ENCODE measurements at places on chromosomes 1 and 21.
A peak's percentile ranks its signal among the peaks of the same experiment; 100 is the strongest.

- no peak for DNase-seq
Measured at GRCh38 chr1:211126622-211127021, 7.3 kb downstream of the KCNH1 start.

DNA sequence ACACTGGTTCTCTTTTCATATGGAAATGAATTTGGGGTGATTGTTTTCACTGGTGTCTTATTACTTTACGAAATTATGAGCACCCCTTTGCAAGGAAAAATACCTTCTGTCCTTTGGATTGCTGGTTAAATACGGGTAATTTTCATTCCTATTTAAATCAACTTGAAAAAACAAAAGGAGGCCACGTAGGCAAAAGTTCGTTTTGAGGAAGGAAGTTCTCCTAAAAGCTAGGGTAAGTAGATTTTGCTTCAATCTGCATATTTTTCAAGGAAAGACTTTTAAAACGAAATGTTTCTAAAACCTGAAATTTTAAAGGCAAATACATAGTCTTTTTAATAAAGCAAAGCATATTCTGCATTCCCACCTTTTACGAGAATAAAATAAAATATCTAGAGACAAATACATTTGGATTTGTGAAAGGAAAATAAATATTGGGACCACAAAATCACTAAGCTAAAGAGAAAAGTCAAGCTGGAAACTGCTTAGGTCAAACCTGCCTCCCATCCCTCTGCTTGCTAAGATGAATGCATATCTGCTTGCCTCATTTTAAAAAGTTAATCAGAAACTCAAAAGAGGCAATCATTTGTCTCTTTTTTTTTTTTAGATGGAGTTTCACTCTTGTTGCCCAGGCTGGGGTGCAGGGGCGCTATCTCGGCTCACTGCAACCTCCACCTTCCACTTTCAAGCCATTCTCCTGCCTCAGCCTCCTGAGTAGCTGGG is 70.9 kb upstream of the ETS2 start:
- DNase-seq = no peak

- no peak for DNase-seq
Measured at GRCh38 chr1:44260792-44261170, 47.5 kb downstream of the DMAP1 start.

DNA sequence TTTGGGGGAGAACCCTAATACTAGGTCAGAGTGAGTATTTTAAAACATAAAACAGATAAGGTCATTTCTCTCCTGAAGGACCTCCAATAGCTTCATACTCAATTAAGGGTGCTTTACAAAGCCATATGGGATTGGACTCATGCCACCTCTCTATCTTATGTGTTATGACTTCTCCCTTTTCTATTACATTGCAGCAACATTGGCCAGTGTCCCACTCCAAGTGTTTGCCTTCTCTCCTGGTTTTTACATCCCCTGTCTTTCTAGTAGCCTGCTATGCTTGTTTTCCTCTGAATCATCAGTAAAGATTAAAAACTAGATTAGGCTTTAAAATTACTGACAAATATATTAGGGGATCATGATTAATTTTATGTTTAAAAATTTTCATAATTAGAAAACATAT is 66.6 kb downstream of the SCMH1 start:
- peak; percentile 42 for DNase-seq

DNA sequence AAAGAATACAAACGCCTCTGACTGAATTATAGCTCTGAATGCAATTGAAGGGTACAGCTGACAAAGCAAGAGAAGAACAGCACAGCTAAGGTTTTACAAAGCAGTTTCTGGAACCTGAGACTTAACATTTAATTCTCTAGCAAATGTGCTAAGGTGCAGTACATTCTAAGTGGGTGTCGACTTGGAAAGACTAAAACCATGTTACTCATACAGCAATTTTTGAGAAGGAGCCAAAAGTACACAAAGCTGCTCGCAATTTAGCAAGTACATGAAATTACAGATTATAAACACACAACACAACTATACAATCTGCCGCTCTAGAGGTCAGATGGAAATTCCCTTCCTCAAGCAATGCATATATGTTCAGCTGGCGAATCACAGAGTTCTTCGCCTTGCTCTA is 121.9 kb downstream of the TIAM1 start:
- DNase-seq = no peak

- DNase-seq = no peak
Measured at GRCh38 chr1:223514644-223515043, 121.4 kb downstream of the CCDC185 start.

- DNase-seq = no peak
Measured at GRCh38 chr1:157798211-157798610, 21.3 kb upstream of the FCRL2 start.

DNA sequence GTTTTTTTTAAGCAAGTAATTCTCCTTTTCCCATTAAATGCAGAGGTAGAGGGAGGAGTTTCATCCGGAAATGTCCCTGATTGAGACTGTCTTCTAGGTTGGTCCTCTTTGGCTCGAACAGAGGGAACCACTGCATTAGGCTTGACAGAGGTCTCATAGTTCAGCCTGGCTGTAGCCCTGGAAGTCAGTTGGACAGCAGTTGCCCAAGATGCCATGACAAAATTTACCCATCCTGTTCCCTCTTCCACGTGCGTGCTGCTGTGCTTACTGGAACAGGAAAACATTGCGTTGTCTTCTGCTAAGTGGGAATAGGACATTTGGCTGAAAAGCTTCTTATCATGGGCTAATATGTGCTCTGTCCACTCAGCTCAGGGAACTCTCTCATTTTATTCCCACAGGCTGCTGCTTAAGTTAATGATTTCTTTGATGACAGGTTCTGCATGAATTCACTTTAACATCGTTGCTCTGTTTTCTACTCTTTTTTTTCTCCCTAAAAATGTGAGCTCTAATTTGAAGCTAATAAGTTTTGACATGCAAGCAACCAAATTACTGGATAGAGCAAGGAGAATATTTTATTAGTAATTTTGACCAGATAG is 18.0 kb downstream of the KCNK1 start:
- no peak for DNase-seq

GRCh38 chr1:38183096-38183495 is 136.5 kb upstream of the POU3F1 start:
- no peak for DNase-seq

GRCh38 chr1:244128591-244129383 is 77.7 kb downstream of the ZBTB18 start:
- no peak for DNase-seq

- no peak for DNase-seq
Measured at GRCh38 chr21:36710729-36711048, 11.8 kb downstream of the SIM2 start.

GRCh38 chr1:67847466-67847865 is 14.2 kb upstream of the GNG12 start:
- DNase-seq = peak; percentile 16

- no peak for DNase-seq
Measured at GRCh38 chr1:204621396-204621795, 64.1 kb downstream of the LRRN2 start.

Measured in brain microvascular endothelial cell (primary cell).